ENCODE measurements at places on chromosomes 2 and 18.

- no peak for DNase-seq
Measured at GRCh38 chr2:189091253-189091652, 88.3 kb downstream of the COL5A2 start.

- DNase-seq, result peak; percentile 76
Measured at GRCh38 chr2:25700221-25700660, 26.9 kb upstream of the DTNB start.

DNA sequence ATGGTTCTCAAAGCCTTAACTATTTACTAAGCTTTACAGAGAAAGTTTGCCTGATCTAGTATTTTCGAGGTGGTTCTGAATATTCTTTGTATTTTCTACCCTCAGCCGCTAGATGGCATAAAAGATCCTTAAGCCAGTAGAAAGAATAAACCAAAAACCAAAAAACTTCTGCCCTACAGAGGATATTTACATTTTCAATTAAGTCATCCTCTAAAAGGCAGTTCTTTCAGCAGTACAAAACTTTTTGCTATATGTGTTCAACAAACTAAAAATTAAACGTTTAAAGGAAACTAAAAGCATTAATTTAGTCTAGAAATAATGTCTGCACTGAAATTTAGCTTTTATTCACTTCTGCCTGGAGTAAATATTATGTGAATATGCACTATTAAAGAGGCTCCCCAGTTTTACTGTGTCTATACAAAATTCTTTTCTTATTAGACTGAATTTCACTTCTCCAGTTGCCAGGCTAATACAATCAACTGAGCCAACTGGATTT lies 297.5 kb downstream of the PIEZO2 start:
- peak; percentile 78 for DNase-seq

GRCh38 chr18:11154368-11154989 lies 5.1 kb upstream of the PIEZO2 start:
- DNase-seq, result peak; percentile 73

GRCh38 chr2:134259571-134259970 lies 5.7 kb downstream of the MGAT5 start:
- DNase-seq, result no peak

DNA sequence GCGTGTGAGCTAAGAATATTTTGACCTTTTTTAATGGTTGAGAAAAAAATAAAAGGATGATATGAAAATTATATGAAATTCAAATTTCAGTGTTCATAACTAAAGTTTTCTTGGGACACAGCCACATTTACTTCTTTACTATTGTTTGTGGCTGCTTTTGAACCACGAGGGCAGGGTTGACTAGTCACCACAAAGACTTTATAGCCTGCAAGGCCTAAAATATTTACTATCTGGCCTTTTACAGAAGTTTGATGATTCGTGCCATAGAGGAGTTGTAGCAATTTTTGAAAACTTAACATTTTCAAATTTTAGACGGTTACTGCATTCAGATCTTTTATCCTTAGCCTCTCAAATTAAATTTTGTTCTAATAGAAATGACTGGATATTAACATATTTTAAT lies 69.9 kb downstream of the LIMS1 start:
- no peak for DNase-seq

DNA sequence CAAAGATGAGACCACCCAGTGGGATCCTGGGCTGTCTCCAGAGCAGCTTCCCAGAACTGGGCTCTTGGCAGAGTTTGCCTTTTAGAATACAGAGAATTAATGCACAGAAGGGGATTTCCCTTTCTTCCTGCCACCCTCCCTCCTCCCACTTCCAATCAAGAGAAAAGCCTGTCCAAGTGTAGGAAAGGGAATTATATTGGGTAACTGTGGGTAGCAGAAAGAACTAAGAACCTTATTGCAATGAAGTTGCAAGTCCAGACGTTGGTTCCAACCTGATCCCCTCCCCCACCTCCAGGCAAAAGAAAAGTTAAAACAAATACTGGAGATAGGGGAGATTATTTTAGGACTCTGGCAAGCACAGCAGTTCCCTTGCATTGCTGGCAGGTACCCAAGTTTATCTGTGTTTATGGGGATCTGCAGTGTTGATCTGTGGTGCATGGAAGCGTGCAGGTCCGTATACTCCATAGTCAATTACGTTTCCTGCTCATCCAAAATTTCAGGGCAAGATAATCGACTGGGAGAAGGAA lies 114.3 kb downstream of the PRKCE start:
- DNase-seq, result no peak

DNA sequence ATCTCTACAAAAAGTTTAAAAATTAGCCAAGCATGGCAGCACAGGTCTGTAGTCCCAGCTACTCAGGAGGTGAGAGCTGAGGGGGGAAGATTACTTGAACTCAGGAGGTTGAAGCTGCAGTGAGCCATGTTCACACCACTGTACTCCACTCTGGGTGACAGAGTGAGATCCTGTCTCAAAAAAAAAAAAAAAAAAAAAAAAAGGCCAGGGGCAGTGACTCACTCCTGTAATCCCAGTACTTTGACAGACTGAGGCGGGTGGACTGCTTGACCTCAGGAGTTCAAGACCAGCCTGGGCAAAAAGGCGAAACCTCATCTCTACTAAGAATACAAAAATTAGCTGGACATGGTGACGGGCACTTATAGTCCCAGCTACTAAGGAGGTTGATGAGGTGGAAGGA lies 37.0 kb downstream of the PUM2 start:
- DNase-seq, result no peak
